ENCODE measurements at places on chromosomes 12 and 14.

- DNase-seq: no peak
These were observed 2.3 kb downstream of the VWF start for GRCh38 chr12:6122201-6122600.

DNA sequence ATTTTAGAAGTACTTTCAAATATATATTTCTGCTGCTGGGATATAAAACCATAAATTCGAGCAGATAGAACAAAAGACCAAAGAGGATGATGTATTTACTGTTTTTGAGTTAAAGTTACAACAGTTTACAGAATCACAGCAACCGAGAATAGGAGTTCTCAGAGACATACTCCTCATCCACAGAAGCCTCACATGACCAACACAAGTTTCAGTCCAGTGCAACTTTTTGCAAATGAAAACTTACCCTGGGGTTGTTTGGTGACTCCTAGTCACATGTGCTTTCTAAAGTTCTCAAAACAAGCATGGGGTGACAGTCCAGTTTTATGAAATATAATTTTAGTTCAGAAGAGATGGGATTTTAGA, 117.1 kb downstream of the PRKCH start:
- DNase-seq: no peak

- no peak for DNase-seq
These were observed 58.7 kb upstream of the GZMB start for GRCh38 chr14:24692382-24693352.

DNA sequence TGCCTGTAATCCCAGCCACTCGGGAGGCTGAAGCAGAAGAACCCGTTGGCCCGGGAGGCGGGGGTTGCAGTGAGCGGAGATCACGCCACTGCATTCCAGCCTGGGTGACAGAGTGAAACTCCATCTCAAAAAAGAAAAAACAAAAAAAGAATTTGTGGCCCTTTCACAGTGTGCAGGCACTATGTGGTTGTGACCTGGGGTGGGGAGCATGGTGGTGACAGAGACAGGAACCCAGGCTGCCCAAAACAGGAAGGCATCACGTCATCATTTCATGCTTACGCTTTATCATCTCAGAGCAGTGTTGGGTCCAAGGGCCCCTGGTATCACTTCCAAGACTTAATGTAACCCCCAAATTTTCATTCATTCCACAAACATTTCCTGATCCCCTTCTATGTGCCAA, 175.7 kb upstream of the GSC start:
- no peak for DNase-seq

GRCh38 chr14:72630374-72630773, 263.5 kb downstream of the DPF3 start:
- no peak for DNase-seq

DNA sequence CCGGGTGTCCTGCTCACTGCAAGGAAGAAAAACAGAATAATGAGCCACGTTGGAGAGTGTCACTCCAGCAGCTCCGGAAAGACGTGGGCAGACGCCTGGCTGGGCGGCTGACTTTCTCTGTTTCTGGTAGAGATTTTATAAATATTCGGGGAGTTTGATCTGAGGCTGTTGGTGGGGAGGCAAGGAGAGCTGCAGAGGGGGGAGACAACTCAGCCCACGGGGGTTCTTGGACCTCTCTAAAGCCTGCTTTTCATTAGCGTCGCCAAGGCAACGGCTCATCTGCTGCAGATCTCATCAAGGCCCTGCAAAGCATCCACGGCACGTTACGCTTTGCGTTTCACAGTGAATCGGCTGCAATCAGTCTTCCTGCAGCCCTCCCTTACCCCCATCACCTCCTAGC, 207.2 kb downstream of the ZFP36L1 start:
- no peak for DNase-seq

- no peak for DNase-seq
These were observed 13.4 kb downstream of the ASB8 start for GRCh38 chr12:48143898-48144297.

- DNase-seq: no peak
These were observed 393.3 kb upstream of the RPL10L start for GRCh38 chr14:47044841-47045240.

- DNase-seq: no peak
These were observed 159.3 kb downstream of the PDE3A start for GRCh38 chr12:20527417-20528163.

GRCh38 chr12:44225149-44225510, 389.2 kb downstream of the TMEM117 start:
- DNase-seq: no peak

DNA sequence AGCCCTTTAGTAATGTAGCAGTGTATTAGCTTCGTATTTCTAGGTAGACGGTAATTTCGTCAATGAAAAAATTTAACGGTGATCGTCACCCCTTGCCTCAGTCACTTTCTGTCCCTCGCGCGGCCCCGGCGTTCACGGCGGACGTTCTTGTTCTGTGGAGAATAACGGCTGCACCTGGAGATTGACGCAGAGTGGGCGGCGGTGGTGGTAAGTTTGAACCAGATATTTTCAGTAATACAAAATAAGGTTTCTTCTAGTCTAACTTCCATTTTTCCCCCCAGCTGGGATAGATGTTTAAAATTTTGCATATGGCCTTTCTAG, 341 bp downstream of the ZNF10 start:
- DNase-seq: no peak

GRCh38 chr14:68757618-68758081, 35.2 kb downstream of the ZFP36L1 start:
- DNase-seq: no peak
